ENCODE measurements at places on chromosomes 3 and 15.

DNA sequence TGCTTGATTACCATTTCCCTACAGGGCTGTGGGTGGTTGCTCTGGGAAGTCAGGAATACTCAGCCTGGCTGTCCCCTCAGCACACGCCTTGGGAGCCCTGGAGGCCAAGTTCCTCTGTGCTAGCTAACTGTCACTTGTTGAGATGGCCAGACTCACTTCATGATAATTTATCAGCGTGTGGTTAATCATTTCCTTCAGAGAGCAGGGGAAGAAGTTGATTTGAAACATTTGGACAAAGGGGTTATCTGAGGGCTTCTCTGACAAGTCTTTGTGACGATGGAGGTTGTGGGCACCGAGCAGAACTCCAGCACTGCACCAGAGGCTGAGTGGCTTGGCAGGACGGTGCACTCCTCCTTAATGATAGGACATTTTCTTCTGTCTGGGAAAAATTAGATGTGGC lies 61.9 kb downstream of the WHAMM start:
- no peak for DNase-seq

DNA sequence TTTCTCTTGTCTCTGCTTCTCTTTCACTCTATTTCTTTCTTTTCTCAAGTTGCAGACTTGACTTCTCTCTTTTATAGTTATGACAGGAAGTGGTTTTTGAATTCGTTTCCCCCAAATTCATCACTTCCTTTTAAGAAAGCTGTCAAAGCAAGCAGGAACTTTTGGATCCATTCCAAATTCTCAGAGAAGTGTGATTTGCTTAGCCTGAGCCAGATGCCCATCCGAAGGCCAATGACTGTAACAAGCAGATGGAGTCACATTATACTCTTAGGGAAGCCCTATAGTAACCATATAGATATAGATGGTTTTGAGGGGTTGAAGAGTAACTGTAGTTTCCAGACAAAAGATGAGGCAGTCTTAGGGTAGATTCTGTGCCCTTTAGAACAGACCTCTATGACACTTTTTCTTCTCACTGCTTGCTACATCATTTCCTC lies 592.0 kb upstream of the KCNMB2 start:
- DNase-seq, result no peak

GRCh38 chr15:70605606-70606410 lies 157.6 kb downstream of the UACA start:
- no peak for DNase-seq

GRCh38 chr15:78317145-78317836 lies 17.9 kb upstream of the SKIC8 start:
- DNase-seq, result peak; percentile 51

DNA sequence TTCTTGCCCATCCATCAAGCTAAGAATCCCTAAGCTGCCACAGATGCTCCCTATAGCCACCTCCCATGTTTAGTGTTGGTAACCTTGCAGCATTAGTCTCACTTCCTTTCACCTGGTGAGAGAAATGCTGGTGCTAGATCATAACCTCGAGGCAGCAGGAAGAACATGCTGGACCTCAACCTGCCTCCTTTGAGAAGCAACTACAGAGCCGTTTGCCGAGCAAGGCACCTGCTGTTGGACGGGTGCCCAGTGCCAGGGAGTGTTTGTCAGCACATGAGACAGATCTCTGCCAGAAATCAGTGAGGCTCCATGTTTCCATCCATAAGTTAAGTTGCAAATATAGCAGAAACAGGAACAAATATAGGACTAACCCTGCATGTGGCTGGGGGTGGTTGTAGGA lies 955.7 kb downstream of the TUSC7 start:
- DNase-seq, result no peak

DNA sequence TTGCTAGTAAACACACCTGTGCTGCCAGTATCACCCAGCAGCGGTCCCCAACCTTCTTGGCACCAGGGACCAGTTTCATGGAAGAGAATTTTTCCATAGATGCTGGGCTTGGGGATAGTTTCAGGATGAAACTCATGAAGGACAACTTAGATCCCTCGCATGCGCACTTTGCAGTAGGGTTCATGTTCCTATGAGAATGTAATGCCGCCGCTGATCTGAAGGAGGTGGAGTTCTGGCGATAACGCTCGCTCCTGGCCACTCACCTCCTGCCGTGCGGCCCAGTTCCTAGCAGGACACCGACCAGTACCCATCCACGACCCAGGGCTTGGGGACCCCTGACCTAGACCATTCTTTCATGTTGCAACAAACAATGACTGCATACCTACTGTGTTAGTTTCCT lies 89.7 kb downstream of the TOP2B start:
- DNase-seq, result no peak

GRCh38 chr3:51559411-51559888 lies 20.9 kb downstream of the RAD54L2 start:
- DNase-seq, result no peak

DNA sequence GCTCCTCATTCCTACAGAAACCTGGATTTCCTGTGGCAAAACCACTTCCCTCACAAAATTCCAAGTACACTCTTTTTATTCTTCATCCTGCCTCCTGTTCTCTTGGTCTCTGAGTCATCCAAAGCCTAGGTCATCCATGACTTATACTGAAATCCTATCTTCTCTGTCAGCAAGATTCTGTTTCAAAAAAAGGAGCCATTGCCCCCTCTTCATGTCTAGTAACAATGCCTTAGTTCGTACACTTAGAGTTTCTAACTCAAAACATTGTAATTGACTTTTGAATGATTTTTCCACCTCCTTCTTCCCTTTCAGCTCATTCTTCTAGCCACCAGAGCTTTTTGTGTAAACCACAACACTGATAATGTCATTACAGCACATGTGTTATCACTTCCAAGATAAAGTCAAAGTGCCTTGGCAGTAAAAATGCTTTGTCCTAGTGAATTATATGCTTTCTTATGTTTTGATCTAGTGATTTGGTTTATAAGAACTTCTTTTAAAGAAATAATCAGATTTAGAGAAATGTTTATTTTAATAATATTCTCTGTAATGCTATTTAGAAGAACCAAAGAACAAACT lies 256.5 kb upstream of the NECTIN3 start:
- no peak for DNase-seq

- no peak for DNase-seq
Measured at GRCh38 chr3:2940062-2940461, 170.1 kb downstream of the IL5RA start.

- peak; percentile 61 for DNase-seq
Measured at GRCh38 chr15:90086868-90087268, 15.4 kb downstream of the IDH2 start.

GRCh38 chr3:60277361-60277800 lies 973.9 kb downstream of the FHIT start:
- DNase-seq, result no peak

- DNase-seq, result no peak
Measured at GRCh38 chr3:11444404-11444803, 172.2 kb downstream of the ATG7 start.

DNA sequence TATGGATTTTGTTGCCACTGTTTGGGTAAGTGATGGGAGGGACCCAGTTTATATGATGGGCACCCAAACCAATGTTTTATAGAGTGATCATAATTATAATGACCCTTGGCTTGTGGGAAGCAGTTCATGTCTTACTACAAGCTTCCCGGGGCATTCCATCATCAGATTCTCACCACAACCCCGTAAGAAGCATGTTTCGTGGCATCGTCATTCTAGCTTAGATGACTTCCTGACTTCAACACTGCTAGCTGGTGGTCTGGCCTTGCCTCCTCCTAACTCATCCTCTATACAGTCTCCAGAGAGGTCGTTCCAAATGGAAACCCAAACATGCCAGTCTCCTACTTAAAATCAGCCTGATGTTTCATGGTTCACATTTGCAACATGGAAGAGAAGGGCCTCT lies 226.9 kb downstream of the ADAMTS9 start:
- no peak for DNase-seq

DNA sequence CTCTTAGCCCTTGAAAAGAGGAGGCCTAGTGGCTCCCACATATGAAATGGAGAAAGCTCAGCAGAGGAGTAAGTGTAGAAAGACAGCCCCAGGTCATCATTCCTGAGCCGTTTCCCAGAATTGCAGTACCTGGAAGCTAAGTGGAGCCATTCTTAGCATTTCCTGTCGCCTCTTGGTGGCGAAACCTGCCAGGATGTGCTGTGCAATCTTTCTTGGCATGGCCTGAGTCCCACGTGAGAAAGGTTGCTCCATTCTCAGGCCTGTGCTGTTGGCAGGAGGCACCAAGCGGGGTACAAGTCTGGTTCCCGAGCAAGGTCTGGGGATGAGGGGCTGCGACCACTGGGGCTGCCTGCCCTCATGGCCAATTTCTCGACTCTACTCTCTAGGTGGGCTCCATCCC lies 207.2 kb upstream of the TPM1 start:
- DNase-seq, result no peak

DNA sequence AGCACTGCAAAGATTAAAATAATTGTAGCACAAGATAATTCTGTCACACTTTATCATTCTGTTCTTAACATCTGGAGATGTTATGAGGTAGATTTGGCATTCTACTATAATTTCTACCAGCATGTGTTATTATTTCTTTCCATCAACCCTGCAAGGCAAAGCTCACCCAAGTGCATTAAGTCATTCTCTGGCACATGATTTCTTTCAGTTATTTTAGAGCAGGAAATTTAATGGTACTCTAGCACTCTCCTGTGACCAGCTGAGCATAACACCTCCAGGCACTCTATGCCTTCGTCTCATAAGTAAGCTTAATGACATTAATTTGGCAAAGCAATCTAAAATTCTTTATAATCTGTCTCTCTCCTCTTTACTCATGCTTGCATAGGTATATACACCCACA lies 300.2 kb upstream of the GPR149 start:
- no peak for DNase-seq

DNA sequence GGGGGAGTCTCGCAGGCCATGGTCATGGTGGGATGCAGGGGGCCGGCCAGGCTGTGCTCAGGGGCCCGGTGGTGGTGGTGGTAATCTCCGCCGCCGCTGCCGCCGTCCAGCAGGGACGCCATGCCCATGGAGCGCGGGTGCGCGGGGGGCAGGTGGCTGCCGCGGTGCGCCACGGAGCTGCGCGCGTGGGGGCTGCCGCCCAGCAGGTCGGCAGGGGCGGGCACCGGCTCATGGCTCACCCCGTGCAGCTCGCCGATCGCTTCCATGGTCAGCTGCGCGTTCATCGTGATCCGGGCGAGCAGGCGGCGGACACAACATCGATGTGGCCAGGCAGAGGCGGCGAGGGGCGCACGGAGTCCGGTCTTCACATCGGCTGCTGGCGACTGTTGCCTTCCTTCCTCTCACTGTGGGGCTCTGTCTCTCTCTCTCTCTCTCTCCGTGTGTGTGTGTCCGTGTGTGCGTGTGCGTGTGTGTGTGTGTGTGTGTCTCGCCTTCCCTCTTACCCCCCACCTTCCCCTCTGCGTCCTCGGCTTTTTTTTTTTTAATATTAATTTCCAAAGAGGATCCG lies 451 bp downstream of the ONECUT1 start:
- peak; percentile 43 for DNase-seq

DNA sequence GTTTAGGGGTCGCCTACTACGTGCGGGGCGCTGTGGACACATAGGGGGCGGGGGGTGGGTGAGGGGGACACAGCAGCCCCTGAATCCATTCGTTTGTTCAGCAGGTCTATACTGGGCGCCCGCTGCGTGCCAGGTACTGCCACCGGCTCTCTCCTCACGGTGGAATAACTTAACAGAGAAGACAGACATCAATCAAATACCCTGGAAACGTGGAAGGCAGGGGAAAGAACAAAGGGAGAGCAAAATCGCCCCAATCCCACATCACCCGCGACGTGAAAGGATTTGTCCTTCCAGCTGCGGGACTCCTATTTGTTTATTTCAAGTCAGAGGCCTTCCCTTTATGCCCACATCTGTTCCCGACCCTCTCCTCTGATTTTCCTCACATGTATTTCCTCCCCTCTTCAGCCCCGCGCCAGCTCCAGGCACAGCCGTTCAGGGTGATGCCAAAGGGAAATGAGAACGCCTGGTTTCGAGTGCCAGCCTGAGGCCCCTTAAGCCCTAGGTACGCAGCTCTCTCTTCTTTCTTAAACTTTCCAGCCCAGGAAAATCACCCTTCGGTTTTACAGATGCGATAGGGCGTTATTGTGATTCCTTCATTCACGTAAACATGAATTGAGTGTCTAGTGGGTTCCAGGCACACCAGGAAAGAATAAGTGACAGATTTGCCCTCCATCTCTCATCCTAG lies 726 bp upstream of the PROK2 start:
- DNase-seq, result no peak

- DNase-seq, result no peak
Measured at GRCh38 chr3:46932455-46933225, 43.9 kb downstream of the CCDC12 start.

- no peak for DNase-seq
Measured at GRCh38 chr15:24678485-24678884, 2.9 kb downstream of the NPAP1 start.

DNA sequence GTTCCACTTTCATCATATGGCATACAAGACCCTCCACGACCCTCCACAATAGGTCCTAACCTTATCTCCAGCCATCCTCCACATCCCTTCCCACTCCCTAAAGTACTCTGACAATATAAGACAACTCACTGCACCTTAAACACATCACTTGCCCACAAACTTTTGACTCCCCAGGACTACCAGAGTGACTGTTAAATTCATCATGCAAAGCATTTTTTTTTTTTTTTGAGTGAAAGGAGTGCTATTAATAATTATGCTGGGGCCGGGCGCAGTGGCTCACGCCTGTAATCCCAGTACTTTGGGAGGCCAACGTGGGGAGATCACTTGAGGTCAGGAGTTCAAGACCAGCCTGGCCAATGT lies 55.8 kb downstream of the OSBPL10 start:
- no peak for DNase-seq

GRCh38 chr15:32831485-32831884 lies 113.7 kb downstream of the GREM1 start:
- DNase-seq, result no peak

DNA sequence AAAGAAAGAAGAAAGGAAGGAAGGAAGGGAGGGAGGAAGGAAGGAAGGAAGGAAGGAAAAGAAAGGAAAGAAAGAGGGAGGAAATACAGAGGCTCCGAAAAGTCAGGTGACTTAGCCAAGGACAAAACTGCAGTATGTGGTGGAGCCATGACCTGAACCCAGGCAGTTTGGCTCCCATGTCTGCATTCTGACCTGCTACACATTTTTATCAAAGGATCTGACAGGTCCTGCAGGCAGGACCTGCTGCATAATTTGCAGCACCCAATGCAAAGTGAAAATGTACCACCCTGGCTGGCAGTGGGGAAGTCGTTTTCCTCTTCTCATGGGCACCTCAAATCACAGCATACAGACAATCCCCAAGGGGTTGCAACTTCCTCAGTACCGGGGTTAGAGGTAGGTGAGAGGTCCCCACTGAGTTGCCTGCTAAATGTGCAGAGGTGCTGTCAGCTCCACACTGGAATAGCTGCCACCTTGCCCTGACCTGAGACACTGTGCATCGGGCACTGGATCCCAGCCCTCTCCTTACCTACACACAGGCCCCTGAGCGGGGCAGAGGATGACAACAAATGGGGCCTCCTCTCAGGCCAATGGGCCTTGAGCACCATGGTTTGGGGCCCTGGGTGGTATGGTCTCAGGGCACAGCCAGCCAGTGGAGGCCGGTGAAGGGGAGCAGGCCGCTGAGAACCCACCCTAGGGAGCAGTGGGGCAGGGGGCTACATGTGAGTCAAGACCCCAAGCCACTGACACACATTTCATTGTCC lies 175.1 kb downstream of the SHQ1 start:
- no peak for DNase-seq

Measured in WERI-Rb-1 (cell line).